NCI-H1417 (cell line): ENCODE measurements at places on chromosomes 12 and 14.

DNA sequence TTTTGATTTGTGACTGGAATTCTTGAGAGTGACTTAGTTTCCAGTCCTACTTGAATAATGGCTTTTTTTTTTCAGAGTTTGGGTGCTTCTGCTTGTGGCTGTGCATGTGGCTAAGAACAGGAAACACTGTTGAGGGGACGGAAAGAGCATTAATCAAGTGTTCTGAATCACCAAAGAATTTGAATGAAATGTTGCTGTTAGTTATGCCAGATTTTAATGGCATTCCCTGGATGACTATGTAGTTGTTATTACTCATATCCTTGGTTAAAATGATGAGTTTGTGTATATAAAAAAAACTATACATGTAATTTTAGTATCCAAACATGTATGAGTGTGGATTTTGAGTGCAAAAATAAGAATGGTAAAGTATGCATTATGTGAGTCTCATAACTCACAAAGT lies 347.9 kb downstream of the BCAT1 start:
- DNase-seq, result no peak

DNA sequence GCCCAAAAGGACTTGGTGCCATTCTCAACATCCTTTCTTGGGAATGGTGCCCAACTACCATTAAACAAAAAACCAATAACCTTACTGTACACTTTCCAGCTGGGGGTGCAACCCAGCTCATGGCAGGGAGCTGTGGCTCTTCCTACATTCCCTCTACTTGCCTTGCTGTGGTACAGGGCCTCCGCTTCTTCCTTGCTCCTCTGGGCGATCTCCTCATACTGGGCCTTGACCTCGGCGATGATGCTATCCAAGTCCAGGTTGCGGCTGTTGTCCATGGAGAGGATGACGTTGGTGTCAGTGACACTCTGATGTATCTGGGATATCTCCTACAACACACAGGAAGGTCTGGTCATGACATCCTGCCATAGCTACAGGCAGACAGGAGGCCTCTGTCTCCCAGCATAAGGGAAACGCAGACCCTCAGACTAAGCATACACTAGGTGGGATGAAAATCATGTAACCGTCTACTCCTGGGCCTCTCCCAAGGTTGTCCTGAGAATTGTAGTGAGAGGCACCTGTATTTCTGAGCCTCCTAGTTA lies 3.9 kb downstream of the KRT2 start:
- DNase-seq, result no peak

GRCh38 chr12:41558671-41559070 lies 370.6 kb downstream of the PDZRN4 start:
- DNase-seq, result no peak

- no peak for DNase-seq
Measured at GRCh38 chr14:38357557-38357956, 101.7 kb upstream of the CLEC14A start.

DNA sequence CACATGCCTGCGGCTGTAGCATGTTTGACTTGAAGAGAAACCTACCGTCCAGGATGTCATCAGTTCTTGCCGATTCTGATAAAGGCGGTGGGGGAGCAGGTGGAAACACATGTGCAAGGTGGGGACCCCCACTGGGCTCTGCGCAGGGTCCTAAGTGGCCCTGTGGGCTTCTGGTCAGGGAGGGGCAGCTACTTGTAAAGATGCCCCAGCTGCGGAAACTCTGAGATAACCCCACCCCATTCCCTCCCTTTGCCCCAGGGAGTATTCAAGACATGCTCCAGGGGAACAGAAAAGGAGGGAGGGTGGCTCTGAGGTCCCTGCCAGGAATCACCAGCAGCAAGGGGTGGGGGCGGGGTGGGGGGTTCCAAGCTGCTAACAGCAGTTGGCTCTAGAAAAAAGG lies 67.6 kb downstream of the PIWIL1 start:
- DNase-seq, result no peak
